Activated T-helper 17 cell treated with anti-CD3 and anti-CD28 coated beads, Interleukin-2, amount 50 U/mL, for 72 hours (primary cell): ENCODE measurements at places on chromosomes 3 and 15. TPM values are rescaled to one million over a fixed set of nuclear protein-coding genes. Genes with fewer than 3 reads are reported as not detected.

- no peaks in the 10 kb centered on the region for H3K4me1 ChIP-seq
- no peak overlapping the region for H3K4me3 ChIP-seq
- peaks cover 4% of the 10 kb centered on the region for H3K27me3 ChIP-seq
- H3K27ac ChIP-seq, result no peak overlapping the region
- no peaks in the 10 kb centered on the region for H3K36me3 ChIP-seq
- no peak for ATAC-seq
Observed at GRCh38 chr15:23497710-23498111, 50.7 kb upstream of the GOLGA6L2 start.

GRCh38 chr3:181637456-181637855 is 74.3 kb upstream of the SOX2 start:
- no peak overlapping the region for H3K4me3 ChIP-seq
- H3K27me3 ChIP-seq, result no peaks in the 10 kb centered on the region
- no peaks in the 10 kb centered on the region for H3K36me3 ChIP-seq
- no peak for ATAC-seq

DNA sequence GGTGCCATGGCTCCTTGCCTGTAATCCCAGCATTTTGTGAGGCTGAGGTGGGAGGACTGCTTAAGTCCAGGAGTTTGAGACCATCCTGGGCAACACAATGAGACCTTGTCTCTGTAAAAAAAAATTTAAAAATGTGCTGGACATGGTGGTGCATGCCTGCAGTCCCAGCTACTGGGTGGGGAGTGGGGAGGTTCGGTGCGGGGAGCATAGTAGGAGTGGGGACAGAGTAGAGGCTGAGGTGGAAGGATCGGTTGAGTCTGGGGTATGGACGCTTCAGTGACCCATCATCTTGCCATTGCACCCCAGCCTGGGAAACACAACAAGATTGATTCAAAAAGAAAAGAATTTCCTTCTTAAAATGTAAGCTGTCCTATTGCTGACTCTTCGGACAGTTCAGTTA is 1490.0 kb upstream of the GBE1 start:
- no peak overlapping the region for H3K4me3 ChIP-seq
- ATAC-seq, result no peak
- no peaks in the 10 kb centered on the region for H3K36me3 ChIP-seq
- no peaks in the 10 kb centered on the region for H3K4me1 ChIP-seq
- no peaks in the 10 kb centered on the region for H3K27me3 ChIP-seq

GRCh38 chr3:101251441-101251840 is 68.9 kb downstream of the IMPG2 start:
- H3K36me3 ChIP-seq, result no peaks in the 10 kb centered on the region
- no peak overlapping the region for H3K27ac ChIP-seq
- peaks cover 5% of the 10 kb centered on the region for H3K4me1 ChIP-seq
- ATAC-seq, result no peak

- H3K4me3 ChIP-seq, result no peak overlapping the region
- peaks cover 26% of the 10 kb centered on the region for H3K27me3 ChIP-seq
- H3K27ac ChIP-seq, result no peak overlapping the region
- no peaks in the 10 kb centered on the region for H3K36me3 ChIP-seq
- H3K4me1 ChIP-seq, result peaks cover 7% of the 10 kb centered on the region
Observed at GRCh38 chr15:40933517-40933902, 4.4 kb downstream of the DLL4 start.

DNA sequence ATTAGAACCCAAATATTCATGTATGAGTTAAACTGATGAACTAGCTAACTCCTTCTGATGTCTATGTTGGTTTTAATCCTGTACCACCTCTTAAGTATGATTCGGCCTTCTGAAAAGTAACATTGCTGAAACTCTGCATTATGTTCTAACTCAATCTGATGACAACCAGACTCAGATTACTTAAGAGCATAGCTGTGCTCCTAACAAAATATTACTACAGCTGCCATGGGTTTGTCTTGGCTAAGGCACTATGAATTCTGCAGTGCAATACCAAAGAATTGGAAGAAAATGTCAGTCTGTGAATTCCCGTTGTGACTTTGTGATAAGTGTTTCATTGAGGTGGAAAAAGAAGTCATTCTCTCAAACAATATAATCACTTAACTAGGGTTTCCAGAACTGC is 224.4 kb downstream of the ZMAT3 start:
- no peak for ATAC-seq
- no peak overlapping the region for H3K4me3 ChIP-seq
- H3K36me3 ChIP-seq, result no peaks in the 10 kb centered on the region
- H3K4me1 ChIP-seq, result no peaks in the 10 kb centered on the region
- no peak overlapping the region for H3K27ac ChIP-seq

GRCh38 chr15:70262171-70262570 is 164.5 kb upstream of the TLE3 start:
- H3K36me3 ChIP-seq, result no peaks in the 10 kb centered on the region
- H3K27ac ChIP-seq, result no peak overlapping the region
- no peak overlapping the region for H3K4me3 ChIP-seq
- peaks cover 10% of the 10 kb centered on the region for H3K27me3 ChIP-seq

The ADAMTSL3 gene
- not detected for total RNA-seq

The MKRN2OS gene
- not detected for total RNA-seq

The TRIM71 gene
- total RNA-seq, result not detected

The ASB14 gene
- total RNA-seq, result not detected

The EPHB3 gene
- total RNA-seq, result 0.11 TPM

The CFAP161 gene
- total RNA-seq, result not detected
